ENCODE measurements at places on chromosomes 6 and 20.

DNA sequence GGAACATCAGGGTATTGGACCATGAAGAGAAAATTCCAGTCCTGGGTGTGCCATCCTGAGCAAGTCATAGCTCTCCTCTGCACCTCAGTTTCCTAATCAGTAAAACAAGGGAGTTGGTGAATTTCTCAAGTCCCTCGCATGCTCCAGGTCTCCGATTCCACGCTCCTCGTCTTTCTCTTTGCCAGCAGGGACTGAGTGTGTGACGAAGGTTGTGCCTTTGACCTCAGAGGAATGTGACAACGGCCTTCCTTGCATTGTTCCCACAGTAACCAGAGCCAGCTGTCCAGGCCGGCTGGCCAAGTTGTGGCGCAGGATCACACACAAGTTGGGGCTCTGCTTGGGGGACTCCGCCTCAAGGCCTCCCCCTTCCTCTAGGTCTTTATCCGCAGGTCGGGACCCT is 217.3 kb downstream of the ATXN1 start:
- peak; percentile 74 for DNase-seq

- DNase-seq: no peak
Measured at GRCh38 chr6:55438203-55438602, 110.9 kb downstream of the GFRAL start.

DNA sequence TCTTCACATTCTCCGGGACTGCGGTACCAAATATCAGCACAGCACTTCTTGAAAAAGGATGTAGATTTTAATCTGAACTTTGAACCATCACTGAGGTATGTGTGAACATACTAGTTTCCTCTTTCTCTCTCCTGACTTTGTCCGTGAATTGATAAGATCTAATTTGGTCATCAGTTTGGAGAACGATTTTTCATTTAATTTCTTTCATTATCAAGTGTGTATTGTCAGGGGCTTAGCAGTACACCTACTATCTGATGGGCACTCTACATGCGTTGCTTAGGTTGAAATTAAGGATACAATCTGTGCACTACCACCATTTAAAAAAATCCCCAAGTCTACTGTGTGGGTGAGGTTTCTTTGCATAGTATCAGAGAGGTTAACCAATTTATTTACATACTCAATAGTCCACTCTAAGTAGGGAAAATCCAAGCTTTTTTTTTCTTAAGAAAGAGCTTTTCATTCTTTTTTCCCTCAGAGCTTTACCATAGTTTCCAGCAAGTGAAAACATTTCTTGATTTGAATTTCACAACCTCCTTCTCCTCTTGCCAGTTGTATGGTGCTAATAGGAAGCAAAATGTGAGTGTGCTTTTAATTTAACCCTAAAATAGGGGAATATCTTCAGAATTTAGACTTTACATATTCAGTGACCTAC is 105.4 kb upstream of the ESR1 start:
- DNase-seq: no peak

DNA sequence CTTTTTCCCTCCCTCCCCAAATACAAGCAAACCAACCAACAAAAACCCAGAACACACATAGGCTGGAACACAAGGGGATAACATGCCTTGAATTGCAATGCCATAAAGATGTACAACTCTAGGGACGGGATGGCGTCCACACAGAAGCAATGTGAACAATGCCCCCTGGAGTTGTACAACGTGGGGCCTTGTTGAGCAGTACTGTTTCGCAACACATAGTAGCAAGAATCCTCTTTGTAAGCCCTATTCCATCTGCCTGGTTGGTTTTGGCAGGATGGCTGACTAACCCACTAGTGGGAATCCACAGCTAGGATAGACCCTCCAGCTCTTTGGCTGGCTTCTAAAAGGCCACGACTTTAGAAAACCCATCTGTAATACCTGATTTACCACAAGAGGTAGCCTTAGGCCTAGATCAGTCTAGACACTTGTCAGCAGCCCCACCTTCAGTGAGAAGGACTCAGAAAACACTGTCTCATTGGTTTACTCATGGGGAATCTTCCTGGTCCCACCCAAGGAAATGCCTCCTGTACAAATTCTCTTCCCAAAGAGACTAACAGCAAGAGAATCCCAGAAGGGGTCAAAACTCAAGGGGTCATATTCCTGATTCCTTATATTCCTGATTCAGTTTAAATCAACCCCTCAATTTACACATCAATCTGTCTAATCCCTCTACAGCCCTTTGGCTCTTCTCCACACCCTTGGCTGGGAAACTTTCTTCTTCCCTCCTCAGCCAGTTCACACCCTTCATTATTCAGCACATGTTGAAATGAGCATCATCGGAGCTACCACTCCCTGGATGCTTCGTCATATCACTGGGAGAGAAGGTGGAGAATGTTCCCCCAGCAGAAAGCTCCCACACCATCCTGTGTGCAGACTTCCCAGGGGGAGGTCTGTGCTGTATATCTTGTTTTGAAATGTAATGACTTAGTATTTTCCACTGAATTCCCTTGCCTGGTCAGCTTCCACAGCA is 622.4 kb upstream of the FLRT3 start:
- no peak for DNase-seq

DNA sequence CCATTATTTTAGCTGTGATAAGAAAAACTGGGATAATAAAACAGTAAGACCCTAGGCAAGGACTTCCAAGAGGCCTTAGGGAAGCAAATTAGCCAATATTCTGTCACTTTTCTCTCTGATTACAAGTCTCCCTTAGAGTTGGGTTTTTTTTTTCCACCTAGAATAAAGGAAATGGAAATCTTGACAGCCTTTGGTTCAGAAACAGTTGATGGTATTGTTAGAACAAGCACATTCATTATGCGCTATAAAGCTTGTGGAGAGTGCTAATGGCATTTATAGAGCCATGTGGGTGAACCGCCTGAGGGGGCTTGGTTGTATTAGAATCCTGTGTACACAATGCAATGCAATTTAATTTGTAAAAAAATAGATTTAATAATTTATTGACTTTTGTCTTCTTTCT is 88.9 kb upstream of the OGFRL1 start:
- DNase-seq: no peak

- no peak for DNase-seq
Measured at GRCh38 chr20:20797521-20798310, 85.3 kb upstream of the RALGAPA2 start.

DNA sequence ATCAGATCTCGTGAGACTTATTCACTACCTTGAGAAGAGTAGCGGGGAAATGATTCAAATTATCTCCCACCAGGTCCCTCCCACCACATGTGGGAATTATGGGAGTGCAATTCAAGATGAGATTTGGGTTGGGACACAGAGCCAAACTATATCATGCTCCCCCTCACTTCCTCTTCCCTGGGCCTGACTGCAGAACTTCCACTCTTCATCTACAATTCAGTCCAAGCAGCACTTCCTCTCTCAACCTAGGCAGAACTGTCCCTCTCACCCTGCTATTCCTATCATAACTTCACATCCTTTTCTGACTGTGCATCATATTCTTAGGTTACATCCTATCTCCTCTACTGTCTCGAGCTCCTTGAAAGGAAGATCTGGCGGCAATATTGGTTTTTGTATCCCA is 184.0 kb upstream of the HDDC2 start:
- DNase-seq: no peak

GRCh38 chr20:46402331-46402811 is 4.0 kb downstream of the ELMO2 start:
- DNase-seq: no peak

- no peak for DNase-seq
Measured at GRCh38 chr20:2834401-2835110, 5.9 kb downstream of the PCED1A start.

DNA sequence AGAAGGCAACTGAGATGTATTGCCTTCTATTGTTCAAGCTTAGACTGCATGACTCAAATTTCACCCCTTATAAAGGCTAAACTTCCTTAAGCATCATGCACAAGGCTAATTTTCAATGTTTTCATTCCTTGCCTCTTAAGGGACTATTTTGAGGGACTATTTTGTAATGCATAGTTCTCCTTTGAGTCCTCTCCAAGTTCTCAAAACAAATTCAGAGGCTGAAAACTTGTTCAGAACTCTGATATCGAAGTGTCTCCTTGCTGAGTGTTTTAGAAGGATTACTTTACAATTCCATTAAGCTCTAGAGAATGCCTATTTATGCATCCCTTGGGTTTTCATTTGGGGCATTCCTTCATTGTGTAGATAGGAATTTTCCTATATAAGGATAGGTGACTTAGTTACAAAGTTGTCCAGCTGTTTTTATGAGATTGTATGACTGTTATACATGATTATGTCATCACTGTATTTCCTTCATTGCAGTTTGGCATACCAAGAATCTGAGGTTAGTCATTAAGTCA is 41.7 kb downstream of the COL19A1 start:
- DNase-seq: no peak

- no peak for DNase-seq
Measured at GRCh38 chr6:92700411-92700810, 718.9 kb downstream of the EPHA7 start.

DNA sequence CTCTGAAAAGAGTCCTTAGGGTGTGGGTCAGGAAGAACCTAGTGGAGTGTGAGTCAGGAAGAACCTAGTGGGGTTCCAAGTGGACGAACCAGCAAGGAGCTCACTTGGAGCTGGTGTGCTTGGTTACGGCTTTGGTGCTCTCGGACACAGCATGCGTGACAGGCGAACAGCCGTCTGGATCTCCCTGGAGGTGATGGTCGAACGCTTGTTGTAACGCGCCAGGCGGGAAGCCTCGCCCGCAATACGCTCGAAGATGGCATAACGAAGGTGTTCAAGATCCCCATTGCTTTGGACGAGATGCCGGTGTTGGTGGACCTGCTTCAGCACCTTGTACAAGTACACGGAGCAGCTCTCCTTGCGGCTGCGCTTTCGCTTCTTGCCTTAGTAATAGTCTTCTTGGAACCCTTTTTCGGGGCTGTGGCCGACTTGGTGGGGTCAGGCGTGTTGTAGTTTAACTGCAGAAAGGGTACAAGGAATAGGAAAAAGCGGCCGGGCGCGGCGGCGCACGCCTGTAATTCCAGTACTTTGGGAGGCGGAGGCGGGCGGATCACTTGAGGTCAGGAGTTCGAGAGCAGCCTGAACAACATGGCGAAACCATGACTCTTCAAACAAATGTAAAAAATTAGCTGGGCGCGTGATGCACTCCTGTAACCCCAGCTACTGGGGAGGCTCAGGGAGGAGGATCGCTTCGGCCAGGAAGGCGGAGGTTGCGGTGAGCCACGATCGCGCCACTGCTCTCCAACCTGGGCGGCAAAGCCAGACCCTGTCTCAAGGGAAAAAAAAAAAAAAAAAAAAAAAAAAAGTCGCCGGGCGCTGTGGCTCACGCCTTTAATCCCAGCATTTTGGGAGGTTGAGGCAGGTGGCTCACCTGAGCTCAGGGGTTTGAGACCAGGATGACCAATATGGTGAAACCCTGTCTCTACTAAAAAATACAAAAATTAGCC is 48.0 kb downstream of the OR2B2 start:
- no peak for DNase-seq

DNA sequence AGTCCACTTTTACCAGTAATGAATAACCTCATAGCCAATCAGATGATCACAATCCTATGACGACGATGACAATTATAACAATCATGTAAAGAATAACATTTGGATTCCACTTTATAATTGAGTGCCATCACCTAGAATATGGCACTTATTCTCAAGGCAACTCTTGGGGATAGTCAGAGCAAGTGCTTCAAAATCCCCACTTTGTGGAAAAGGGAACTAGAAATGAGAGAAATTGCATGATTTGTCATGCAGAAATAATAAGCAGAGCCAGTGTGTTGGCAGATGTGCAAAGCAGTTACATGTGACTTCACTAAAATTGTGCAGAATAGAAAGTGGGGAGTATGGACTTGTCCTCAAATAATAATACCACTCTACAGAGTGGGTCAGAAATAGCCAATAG is 41.3 kb downstream of the FRK start:
- DNase-seq: no peak

DNA sequence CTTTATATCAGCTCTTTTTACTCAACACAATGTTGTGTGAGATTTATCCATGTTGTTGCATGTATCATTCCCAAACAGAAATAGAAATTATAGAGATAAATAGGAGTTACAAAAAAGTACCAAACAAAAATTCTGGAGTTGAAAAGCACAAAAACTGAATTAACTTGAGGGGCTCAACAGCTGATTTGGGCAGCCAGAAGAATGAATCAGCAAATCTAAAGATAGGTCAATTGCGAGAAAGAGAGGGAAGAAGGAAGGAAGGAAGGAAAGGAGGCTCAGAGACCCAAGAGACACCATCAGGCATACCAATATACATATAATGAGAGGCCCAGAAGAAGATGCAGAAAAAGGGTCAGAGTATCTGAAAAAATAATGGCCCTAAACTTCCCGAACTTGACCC is 98.9 kb downstream of the ATG5 start:
- DNase-seq: no peak

DNA sequence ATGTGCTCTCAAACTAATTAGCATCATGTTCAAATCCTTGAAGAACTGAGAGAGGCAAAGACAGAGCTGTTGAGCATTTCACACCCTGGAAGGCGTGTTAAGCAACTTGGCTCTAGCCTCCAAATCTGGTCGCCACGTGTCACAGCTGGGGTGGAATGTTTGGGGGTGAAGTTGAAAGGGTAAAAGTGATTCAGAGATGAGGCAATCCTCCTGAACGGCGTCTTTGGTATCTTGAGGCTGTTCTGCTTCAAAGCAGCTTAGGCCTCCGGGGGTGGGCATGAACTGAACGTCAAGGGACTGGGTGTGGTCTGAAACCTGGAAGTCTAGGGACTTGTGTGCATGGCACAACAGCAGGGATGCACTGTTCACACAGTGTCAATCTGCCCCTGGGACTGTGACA is 62.3 kb downstream of the TRAM2 start:
- no peak for DNase-seq

DNA sequence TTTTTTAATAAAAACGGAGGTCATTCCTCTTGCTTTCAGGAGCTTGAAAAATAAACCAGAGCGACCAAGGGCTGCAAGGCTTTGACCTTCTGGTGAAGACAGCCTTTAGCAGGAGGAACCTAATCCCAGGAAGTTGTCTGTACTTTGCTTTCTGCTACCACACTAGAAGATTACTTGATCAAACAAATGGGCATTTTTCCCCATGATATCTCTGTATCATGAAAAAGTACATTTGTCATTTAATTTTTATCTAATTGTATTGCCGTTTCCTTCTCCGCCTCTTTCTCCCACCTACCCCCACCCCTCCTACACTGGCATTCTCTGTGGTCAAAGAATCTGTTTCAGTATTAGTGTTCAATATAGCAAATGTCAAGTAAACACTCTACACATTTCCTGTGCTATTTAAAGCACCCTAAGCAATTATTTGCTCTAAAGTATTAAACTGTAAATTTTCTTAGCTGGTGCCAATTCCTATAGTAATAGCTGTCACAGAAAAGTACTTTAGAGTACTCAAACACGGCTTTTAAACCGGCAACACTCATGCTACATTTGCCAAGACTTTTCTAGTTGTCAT is 29.7 kb downstream of the ATXN1 start:
- no peak for DNase-seq

DNA sequence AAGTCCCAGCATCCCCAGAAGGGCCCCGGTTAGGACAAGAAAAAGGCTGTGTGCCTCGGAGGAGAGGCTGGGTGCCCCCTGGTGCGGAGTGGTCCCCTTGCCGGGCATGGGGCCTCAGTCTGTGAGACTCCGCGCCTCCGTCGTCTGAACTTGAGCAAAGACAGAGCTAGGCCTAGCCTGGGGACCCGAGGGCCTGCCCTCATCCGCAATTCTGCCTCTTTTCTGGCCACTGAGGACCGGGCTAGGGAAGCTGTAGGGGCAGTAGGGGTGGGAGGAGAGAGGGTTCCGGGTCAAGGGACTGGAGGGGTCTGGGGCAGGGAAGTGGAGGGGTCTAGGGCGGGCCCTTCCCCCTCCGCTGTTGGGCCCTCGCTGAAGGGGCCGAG is 550 bp upstream of the HSPA12B start:
- DNase-seq: no peak
